ENCODE measurements at places on chromosomes 6 and 20. TPM values are rescaled to one million over a fixed set of nuclear protein-coding genes. Genes with fewer than 3 reads are reported as not detected.

The PSORS1C2 gene
- not detected for total RNA-seq

The SNAP25 gene
- not detected for total RNA-seq

The ADGRF5 gene
- total RNA-seq, result not detected

The COL9A3 gene
- total RNA-seq, result not detected

The ZSCAN31 gene
- 1.3 TPM for total RNA-seq

The RBPJL gene
- not detected for total RNA-seq

The ALDH8A1 gene
- 1.5 TPM for total RNA-seq

The SLC2A10 gene
- total RNA-seq, result under 0.01 TPM

The HLA-DQA1 gene
- 12.5 TPM for total RNA-seq

The ADIG gene
- not detected for total RNA-seq

The SNX21 gene
- total RNA-seq, result 5.7 TPM

The SYNGAP1 gene
- 10.5 TPM for total RNA-seq

The OSER1 gene
- 109 TPM for total RNA-seq

All from mononuclear cell (primary cell).